ENCODE measurements at places on chromosomes 3 and 15. TPM values are rescaled to one million over a fixed set of nuclear protein-coding genes. Genes with fewer than 3 reads are reported as not detected.

DNA sequence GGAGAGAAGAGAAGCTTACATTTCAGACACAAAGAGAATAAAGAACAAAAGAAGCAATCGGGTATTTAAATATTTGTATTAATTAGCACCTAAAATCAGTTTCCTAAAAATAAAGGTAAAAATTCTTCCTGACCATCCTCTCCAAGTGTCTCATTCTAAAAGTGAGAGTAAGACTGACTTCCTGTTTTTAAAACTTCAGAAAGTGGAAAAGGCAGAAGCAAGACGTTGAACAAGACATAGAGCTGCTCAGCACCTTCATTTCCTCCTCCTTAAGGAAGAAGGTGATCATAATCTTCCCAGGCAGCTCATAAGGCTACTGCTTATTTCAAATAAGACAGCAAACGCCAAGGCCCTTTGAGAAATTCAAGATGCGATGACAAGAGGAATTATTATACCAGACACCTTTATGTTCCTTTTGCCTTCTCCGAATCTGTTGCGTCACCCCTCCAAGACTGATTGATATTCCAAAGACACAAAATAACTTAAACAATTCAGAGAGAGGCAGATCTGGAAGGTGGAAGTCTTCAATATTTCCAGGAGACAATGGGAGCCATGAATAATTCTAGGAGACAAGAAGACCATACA, 238.8 kb upstream of the TLE3 start:
- H3K4me3 ChIP-seq: no peak overlapping the region
- no peak for DNase-seq
- no peaks in the 10 kb centered on the region for H3K4me1 ChIP-seq
- H3K27me3 ChIP-seq: no peaks in the 10 kb centered on the region

Gene AVEN
- total RNA-seq: 29.0 TPM

DNA sequence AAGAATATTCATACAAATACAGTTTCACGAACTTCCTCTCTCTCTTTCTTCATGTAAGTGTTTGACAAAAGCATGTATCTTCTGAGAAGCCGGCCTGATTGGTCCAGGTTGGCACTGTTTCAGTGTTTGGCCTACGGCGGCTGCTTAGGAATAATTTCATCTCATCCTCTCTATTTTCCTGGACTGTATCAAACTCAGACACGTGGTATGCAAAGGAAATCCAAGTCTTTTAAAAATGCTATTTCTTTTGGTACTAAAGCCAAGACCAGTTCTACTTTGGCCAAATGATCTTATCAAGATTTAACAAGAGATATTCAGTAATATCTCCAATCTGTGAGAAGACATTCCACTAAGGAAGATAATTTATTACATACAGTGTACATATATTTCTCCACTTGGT, 152.8 kb downstream of the TIGIT start:
- no peaks in the 10 kb centered on the region for H3K27me3 ChIP-seq
- H3K4me3 ChIP-seq: no peak overlapping the region
- no peak overlapping the region for H3K27ac ChIP-seq
- no peak for DNase-seq
- peaks cover 10% of the 10 kb centered on the region for H3K4me1 ChIP-seq
- no peaks in the 10 kb centered on the region for H3K36me3 ChIP-seq

DNA sequence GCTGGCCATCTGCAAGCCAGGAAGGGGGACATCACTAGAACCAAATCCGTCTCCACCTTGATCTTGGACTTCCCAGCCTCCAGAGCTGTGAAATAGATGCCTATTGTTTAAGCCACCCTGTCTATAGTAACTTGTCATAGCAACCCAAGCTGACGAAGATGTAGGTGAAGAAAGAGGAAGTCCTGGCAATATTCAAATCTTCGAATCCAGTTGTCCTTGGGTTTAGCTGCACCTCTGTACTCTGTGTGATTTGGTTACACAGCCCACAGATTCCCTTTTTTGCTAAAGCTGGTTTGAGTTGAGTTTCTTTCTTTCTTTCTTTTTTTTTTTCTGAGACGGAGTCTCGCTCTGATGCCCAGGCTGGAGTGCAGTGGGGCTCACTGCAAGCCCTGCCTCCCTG, 68.0 kb upstream of the XCR1 start:
- no peaks in the 10 kb centered on the region for H3K27me3 ChIP-seq
- H3K4me1 ChIP-seq: no peaks in the 10 kb centered on the region
- no peak overlapping the region for H3K27ac ChIP-seq
- H3K4me3 ChIP-seq: no peak overlapping the region

DNA sequence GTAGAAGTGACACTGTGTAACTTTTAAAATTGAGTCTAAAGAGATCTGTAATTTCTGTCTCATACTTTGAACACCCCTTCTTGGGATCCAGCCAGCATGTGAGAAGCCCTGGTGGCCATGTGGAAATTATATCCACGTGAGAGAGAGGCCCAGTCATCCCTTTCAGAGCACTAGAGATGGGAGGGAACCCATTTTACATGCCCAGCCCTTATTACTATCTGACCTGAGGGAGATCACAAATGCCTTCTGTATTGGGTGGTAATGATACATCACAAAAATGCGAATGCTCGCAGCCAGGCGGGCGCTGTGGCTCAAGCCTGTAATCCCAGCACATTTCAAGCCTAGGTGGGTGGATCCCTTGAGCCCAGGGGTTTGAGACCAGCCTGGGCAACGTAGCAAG, 27.3 kb upstream of the TRAK1 start:
- peak overlapping the region; percentile 79 for H3K27ac ChIP-seq
- H3K4me1 ChIP-seq: peaks cover 36% of the 10 kb centered on the region
- H3K4me3 ChIP-seq: no peak overlapping the region
- H3K27me3 ChIP-seq: no peaks in the 10 kb centered on the region
- H3K36me3 ChIP-seq: no peaks in the 10 kb centered on the region
- no peak for DNase-seq

GRCh38 chr3:50912746-50913145, 238.0 kb downstream of the DOCK3 start:
- H3K27ac ChIP-seq: no peak overlapping the region
- DNase-seq: no peak
- no peaks in the 10 kb centered on the region for H3K4me1 ChIP-seq
- no peaks in the 10 kb centered on the region for H3K27me3 ChIP-seq

DNA sequence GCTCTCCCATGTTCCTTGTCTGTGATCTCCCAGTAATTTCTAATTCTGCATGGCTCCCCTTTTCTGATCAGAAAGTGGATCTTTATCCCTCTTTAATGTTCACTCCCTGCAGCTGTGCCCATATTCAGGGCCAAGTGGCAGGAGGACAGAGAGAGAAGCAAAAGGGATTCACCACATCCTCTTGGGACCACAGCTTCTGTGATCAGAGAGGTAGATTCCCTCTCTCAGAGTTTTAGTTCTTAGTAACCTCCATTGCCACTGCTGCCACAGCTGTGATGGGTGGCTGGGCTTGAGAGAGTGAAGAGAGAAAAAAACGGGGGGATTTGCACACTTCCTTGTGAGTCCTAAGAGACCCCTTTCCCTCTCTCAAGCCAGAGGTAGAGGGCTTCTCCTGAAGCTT, 49.2 kb downstream of the GLCE start:
- H3K4me3 ChIP-seq: no peak overlapping the region
- H3K27ac ChIP-seq: no peak overlapping the region
- DNase-seq: no peak
- H3K27me3 ChIP-seq: no peaks in the 10 kb centered on the region
- H3K4me1 ChIP-seq: no peaks in the 10 kb centered on the region

- no peaks in the 10 kb centered on the region for H3K36me3 ChIP-seq
- no peaks in the 10 kb centered on the region for H3K27me3 ChIP-seq
- no peaks in the 10 kb centered on the region for H3K4me1 ChIP-seq
- no peak for DNase-seq
Measured at GRCh38 chr3:62688050-62688449, 187.2 kb downstream of the CADPS start.

GRCh38 chr15:34890424-34890823, 79.1 kb downstream of the AQR start:
- H3K4me1 ChIP-seq: no peaks in the 10 kb centered on the region
- H3K27ac ChIP-seq: no peak overlapping the region
- DNase-seq: no peak
- H3K36me3 ChIP-seq: peaks cover 27% of the 10 kb centered on the region
- H3K27me3 ChIP-seq: no peaks in the 10 kb centered on the region
- no peak overlapping the region for H3K4me3 ChIP-seq
